ENCODE measurements at places on chromosomes 12 and 14.

DNA sequence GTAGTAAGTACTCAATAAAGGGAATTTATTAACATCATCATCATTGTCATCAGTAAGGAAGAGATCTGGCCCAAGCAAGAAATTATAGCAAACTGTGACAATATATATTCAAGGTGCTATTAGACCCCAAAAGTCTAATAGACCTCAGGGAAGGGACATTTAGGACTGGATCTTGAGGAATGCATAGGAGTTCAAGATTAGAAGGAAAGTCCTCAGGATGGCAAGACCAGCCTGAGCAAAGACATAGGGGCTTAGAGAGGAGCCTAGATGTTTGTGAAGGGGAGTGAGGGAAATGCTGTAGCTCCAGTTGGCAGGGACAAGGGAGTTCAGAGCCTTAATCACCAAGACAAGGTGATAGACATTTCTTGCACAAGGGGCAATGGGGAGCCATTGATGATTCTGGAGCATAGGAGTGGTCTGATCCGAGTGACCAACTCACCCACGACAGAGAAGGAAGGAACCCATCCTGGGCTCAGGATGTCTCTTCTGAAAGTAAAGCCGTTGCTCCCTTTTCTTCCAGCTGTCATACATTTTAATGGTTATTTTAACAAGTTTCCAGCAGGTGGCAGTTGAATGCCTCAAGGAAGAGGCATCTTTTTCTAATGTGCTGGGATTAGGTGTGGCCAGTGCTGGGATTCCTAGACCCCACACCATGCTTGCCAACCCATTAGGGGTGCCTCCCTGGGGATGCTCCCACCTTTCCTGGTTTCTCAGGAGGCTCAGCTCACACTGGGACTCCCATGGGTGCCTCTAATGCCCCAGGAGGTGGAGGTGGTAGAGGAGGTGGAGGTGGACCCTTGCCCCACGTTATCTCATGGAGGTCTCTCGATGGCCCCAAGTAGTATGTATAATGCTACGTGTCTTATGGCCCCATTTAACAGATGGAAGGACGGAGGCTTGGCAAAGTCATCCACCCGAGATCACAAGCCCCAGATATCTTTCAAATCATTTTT lies 37.8 kb downstream of the PHETA1 start:
- DNase-seq: peak; percentile 5

DNA sequence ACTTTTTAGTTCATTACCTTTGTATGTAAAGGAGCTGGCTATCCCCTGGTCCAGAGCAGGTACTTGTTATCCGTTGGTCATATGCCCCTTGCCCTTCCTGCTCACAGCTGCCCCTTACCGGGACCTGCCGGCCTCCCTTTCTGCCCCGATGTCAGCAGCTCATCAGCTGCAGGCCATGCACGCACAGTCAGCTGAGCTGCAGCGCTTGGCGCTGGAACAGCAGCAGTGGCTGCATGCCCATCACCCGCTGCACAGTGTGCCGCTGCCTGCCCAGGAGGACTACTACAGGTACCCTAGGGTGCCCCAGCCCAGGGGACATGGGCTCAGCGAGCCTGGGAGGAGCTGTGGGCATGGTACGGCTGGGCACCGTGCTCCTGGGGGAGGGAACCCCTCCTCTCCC lies 2.3 kb upstream of the RNU7-1 start:
- DNase-seq: no peak

DNA sequence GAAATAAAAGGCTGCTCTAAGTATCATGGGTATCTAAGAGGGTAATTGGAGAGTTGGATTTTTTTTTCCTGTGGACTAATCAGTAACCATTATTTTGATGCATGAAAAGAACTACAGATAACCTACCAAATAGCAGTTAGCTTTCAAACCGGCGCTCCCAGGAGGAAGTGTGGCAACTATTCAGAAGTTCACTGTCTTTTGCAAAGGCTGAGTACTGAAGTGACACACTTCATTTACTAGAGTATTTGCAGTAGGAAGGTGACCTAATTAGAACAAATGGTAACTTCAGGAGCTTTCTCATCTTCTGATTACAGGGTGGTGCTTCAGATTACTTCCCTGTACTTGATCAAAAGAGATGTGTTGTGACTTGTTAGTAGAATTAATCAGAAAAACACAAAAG lies 87.7 kb downstream of the PELI2 start:
- DNase-seq: no peak

DNA sequence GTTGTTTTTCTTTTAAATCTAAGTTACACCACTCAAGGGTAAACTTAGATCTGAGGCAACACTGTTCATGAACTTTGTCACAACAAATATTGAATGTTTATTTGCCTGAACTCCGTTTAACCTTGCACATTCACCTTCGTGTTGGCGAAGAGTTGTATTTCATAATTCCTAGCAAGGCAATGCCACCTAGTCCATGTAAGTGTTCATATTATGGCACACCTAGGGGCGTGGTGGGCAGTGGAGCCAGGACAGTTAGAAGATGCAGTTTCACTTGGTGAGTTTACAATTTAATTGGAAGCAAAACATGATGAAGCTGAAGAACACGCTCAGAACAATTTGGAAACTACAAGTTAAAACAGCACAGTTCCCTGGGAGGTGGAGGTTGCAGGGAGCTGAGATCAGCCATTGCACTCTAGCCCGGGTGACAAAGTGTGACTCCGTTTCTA lies 30.4 kb upstream of the GNPNAT1 start:
- DNase-seq: no peak

DNA sequence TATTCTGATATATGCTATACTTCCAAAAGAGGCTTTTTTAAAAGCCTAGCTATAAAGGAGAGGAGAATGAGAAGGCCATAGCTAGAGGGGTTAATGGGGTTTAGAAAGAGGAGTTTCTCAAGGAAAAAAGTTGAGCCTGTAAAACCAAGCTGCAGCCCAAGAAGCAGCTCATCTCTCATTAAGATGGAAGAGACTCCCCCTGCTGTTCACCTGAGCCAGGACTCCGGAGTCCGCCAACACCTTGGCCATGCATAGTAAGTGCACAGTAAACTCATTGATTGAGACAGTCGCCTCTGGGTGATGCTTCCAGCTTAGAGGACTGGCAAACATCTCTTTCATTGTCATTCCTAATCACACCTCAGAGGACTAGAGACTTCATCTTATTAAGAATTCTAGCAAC lies 46.2 kb downstream of the ANO2 start:
- no peak for DNase-seq

GRCh38 chr14:96568621-96569020 lies 66.4 kb downstream of the PAPOLA start:
- DNase-seq: peak; percentile 33

- no peak for DNase-seq
Measured at GRCh38 chr14:69667938-69668335, 56.5 kb downstream of the SUSD6 start.

- no peak for DNase-seq
Measured at GRCh38 chr12:50842637-50843493, at the start of gene TMPRSS12. Gene TMPRSS12, plus strand, starts transcription at chr12:50842926. Its CDS starts 39 bp downstream, at chr12:50842965.

DNA sequence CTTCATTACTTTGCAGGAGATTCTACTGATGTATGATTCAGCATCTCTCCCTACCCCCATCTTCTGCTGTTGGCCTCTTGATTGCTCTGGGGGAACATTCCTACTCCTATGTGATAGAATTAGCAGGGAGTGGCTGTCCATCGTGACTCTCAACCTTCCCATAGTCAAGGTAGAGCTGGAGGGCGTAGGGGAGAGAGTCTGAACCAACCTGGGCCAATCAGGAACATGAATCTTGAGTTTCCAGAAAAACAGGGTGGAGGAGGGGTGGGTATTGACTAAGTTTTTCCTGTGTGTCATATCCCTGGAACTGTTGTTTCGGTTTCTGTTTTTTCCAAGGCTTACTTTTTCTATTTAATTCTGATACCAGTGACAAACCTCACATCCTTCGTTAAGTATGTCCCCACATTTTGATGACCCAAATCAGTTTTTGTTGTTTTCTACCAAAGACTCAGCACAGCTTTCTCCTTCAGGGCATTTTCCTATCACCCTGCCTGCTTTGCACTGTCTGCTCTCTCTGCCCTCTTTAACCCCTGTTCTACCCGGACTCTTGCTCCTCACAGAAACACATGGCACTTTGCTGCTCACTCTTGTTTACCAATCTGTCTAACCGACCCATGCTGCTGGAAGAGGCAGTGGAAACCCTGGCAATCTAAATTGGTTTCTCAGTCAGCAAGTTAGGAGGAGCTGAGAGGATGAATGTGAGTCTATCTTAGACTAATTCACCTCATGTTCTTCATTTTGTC lies 1428.3 kb downstream of the AACS start:
- no peak for DNase-seq

- DNase-seq: no peak
Measured at GRCh38 chr12:52015532-52016041, 8.8 kb downstream of the TAMALIN start.

- no peak for DNase-seq
Measured at GRCh38 chr14:29233188-29233587, 466.6 kb downstream of the FOXG1 start.

DNA sequence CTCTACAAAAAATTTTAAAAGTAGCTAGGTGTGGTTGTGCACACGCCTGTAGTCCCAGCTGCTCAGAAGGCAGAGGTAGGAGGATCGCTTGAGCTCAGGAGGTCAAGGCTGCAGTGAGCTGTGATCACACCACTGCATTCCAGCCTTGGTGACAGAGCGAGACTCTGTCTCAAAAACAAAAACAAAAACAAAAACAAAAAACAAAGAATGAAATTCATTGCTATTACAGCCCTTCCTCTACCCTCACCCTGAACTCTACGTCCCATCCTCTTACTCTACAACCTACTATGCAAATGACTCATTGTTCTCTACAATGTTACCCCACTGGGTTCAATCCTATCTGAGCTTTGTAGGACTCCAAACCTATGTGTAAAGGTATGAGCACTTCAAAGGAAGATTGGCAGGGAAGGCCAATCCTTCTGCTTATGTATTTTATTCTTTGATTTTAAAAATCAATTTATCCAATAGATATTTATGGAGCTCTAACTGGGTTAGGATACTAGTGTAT lies 39.3 kb downstream of the NINJ2 start:
- no peak for DNase-seq

DNA sequence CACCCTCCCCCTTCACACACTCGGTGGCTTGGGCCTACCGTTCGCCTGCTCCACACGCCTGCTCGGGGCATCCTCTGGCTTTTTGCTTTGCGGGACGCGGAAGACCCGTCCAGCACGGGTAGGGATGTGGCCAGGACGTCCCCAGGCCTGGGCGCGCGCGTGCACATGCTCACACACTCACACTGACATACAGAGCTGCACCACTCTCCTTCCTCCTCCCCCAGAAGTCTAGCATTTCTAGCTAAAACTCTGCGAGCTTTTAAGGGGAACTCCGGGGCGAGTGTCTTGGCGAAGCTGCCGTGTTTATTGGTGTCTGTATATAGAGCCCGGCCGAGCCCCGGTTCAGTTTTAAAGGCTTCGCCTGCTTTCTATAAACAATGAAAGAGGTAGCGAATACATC lies 5.0 kb downstream of the TBX5 start:
- DNase-seq: peak; percentile 71

- DNase-seq: peak; percentile 19
Measured at GRCh38 chr14:91380610-91381371, 36.8 kb downstream of the CCDC88C start.

DNA sequence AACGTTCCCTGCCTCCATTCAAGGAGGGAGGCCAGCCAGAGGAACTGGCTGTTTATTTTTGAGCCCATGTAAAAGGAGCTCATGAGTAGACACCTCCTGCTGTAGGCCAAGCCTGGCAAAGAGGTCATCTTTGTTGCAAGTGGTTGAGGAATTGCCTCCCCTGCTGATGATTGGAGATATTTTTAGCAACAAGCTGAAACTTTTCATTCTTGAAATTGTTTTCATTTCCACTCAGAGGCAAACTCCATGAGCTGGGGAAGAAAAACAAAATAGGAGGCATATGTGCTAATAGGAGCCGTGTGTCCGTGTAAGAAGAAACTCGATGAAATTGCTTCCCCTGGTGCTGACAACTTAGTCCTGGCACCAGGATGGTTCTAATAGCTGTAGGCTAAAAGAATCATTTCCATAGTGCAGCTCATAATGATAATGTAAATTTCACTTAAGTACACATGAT lies 440.1 kb upstream of the FAR2 start:
- peak; percentile 86 for DNase-seq

- no peak for DNase-seq
Measured at GRCh38 chr12:96078231-96079135, 43.1 kb upstream of the LTA4H start.

GRCh38 chr12:66312189-66312588 lies 9.9 kb downstream of the HELB start:
- DNase-seq: no peak

DNA sequence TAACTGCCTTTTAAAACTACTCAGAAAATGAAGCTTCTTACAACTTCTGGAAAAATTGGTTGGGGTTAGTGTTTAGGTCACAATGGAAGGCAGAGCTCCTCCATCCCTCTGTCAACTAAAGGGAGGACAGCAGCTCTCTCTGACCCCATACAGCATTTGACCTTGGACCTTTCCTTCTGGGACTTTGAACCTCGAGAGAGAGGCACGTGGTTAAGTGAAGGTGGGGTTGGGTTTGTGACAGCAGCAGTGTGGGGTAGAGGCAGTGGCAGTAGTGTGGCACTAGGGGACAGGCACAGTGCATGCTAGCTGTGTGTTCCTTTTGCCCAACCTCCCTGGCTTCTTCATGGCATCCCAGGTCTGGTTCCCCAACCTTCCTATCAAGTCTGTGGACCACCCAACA lies 9.4 kb upstream of the C12orf75 start:
- DNase-seq: no peak

DNA sequence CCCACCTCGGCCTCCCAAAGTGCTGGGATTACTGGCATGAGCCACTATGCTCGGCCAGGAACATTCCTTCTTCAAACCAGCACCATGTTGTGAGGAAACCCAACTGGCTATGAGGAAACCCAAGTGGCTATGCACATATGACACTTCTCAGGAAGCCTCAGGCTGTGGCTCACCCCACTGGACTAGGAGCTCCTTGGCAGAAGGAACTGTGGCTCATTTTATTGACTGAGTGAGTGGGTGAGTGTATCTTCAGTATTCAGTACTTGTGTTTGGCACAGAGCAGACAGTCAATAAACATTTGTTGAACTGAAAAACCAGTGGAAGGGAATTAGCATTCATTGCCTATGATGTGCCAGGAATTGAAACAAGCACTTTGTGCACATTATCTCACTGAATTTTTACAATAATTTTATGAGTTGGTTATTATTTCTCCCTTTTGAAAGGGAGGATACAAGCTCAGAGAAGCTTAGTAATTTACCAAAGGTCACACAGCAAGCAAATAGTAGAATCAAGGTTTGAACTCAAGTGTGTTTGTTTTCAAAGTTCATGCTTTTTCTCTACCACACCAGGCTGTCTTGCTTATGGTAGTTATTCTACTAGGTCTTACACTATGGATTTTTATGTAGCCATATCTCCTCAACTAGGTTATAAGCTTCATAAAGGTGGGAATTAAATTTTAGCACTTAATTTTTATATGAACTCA lies 121.6 kb downstream of the VEZT start:
- DNase-seq: no peak
